ENCODE measurements at places on chromosomes 6 and 20.
A peak's percentile ranks its signal among the peaks of the same experiment; 100 is the strongest.

- DNase-seq: no peak
Measured at GRCh38 chr6:156942266-156942665, 165.1 kb downstream of the ARID1B start.

- no peak for DNase-seq
Measured at GRCh38 chr20:19602675-19603375, 155.2 kb upstream of the RIN2 start.

DNA sequence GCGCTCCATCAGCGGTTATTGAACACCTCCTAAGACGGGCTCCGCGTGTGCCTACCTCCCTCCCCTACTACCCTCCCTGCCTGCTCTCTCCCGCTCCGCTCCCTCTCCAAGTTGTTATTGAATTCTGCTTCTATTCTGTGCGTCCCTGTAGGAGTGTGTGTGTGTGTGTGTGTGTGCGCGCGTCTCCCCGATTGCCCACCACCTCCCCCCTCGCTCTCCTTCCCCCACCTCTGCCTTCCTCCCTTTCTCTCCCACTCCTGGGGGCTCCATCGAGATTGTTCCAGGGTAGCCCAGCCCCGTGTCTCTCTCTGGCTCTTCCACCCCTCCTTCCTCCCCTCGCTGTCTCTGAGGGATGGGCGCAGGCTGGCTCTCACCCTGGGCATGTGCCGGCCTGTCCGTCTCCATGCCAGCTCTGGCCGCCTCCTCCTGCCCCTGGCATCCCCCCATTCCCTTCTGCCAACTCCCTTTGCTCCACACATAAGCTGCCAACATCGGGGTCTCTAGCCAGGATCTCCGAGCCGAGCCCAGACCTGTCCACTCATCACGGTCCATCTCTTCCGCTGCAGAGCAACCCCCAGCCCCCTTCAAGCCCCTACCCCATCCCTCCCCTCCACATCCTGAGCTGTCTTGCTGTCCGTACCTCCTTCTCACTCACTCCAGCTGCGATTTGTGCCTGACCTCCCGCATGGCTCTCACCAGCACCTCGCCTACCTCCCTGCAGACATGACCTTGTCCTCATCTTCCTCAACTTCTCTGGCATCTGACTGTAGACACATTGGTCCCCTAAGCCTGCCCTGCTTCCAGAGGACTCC is 68.5 kb downstream of the SRC start:
- DNase-seq: no peak

DNA sequence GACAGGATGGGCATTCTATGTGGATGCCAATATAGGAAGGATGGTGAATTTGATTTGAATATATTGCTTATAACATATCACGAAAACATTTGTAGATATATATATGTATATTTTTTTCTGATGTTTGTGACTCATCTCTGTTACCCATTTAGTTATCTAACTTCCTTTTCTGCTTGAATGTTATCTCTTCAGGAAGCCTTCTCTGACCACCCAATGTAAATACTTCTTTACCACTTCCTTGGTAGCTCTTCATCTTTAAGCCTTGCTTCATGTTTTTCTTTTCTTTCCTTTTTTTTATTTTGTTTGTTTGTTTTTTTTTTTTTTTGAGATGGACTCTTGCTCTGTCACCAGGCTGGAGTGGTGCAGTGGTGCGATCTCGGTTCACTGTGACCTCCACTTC is 260.5 kb upstream of the EPHA7 start:
- DNase-seq: no peak

GRCh38 chr6:84625506-84625905 is 138.9 kb downstream of the TBX18 start:
- DNase-seq: no peak

GRCh38 chr6:138287144-138287955 is 69.1 kb upstream of the PBOV1 start:
- peak; percentile 41 for DNase-seq

- no peak for DNase-seq
Measured at GRCh38 chr20:19449051-19449450, 236.6 kb downstream of the SLC24A3 start.

GRCh38 chr6:118309337-118310093 is 238.6 kb upstream of the PLN start:
- no peak for DNase-seq

DNA sequence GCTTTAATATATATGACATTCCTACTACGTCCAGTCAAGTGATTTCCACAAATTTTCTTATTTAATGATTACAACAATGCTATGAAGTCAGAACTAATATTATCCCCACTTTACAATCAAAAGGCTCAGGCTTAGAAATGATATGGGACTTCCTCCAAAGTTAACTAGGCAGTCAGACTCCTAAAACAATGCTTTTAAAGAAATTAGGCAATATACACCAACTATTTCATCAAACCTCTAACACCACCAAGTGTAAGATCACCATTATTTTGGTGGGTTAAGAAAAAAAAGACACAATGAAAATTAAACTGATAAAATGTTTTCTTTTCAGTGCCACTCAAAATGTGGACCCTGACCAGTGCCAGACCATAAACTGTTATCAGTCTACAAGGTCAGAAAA is 256.1 kb upstream of the RUNX2 start:
- DNase-seq: no peak

DNA sequence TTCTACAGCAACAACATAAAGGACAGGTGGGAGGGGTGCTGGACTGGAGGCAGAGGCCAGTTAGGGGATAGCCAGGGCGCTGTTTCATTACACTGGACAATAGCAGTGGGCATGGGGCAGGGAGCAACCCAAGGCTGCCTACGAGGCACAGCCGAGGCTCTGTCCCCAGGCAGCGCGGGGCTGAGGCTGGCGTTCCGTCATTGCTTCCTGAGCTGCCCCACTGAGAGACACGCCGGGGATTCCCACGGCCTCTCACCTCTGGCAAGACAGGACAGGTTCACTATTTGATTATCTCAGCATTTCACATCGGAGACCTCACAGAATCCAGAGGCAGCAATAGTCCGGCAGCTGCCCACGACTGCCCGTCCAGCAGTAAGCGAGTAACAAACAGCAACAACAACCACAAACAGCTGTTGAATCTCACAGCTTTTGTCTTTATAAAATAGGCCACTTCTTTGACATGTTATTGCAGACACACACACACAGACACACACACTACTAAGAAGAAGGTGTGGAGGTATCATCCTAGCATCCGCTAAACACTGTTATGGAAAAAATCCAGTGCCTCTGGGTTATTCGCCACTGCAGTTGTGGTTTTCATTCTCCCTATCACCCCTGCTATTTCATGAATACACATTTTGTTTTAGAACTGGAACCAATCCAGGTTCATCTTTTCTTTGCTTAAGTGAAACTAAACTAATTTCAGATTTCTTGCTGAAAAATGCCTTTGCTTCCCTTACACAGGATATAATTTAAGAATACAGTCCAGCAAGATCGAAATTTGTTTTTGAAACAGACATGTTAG is 19.5 kb downstream of the KIF25 start:
- no peak for DNase-seq

GRCh38 chr20:44115762-44116644 is 71.0 kb downstream of the JPH2 start:
- DNase-seq: no peak

- peak; percentile 2 for DNase-seq
Measured at GRCh38 chr6:44367681-44368080, 19.8 kb upstream of the CDC5L start.

GRCh38 chr6:112037783-112038216 is 16.1 kb upstream of the CCN6 start:
- no peak for DNase-seq

DNA sequence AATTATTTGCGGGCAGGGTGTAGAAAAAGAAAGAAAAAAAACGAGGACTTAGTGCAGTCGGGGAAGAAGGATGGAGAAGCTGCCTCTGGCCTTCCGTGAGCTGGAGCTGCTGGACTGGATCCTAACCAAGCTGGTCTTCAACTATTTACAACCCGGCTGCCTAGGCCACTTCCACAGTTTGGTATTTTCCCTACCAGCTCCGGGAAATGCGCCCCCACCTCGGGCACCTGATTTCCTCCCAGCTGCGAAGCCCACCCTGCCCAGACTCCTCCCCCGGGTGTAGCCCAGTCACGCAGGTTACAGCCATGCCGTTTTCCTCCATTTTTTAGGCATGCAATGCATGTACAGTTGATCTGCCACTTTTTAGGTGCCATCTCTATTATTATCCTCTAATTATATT is 21.2 kb downstream of the THEMIS start:
- peak; percentile 66 for DNase-seq

DNA sequence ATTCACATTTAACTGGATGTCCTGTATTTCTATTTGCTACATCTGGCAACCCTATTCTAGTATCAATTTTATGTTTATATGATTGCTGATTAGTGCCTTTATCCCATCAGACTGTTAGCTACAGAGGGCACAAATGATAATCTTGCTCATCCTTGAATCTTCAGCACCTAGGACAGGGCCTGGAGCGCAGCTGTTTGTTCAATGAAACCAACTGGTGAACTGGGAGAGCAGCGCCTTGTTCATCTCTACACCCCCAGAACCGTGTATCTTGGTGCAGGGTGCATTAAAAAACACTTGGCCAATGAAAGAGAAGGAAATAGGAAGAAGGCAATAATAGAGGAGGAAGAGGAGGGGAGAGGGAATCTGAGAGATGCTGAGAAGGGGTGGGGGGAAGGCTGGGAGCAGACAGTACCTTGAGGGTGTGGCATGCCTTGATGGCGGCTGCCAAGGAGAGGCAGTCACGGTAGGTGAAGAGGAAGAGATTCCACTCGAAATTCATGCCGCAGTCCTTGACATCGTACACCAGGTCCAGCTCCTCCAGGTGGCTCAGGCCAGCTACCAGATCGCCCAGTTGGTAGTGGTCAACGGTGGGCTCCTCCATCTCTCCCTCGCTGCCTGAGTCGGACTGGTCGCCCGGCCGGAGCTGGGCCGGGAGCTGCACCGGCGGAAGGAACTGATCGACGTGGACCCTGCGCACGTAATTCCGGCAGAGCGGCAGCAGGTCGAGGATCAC is 15.5 kb downstream of the TMEM151B start:
- DNase-seq: no peak

DNA sequence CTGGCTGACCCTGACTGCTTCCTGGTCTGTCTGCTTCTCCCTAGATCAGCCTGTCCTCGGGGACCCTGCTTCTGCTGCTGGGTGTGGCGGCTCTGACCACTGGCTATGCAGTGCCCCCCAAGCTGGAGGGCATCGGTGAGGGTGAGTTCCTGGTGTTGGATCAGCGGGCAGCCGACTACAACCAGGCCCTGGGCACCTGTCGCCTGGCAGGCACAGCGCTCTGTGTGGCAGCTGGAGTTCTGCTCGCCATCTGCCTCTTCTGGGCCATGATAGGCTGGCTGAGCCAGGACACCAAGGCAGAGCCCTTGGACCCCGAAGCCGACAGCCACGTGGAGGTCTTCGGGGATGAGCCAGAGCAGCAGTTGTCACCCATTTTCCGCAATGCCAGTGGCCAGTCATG is 6.3 kb downstream of the NRSN2 start:
- no peak for DNase-seq

DNA sequence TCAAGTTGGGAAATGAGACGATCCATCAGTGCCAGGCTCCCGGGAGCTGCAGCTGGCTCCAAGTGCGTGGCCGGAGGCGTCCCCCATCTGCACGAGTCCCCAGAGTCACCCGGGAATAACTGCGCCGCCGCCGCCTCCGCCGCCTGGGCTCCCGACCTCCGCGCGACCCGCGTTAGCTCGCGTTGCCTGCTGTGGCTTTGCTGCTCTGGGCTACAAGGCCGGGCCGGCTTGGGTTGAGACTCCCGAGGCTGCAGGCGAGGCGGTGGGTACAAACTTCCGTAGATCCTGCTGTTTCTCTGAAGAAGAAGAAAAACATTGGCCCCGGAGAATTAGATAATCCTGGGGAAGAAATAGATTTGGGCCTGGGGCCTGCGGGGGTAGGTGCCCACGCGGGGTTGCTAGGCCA is 7.4 kb upstream of the LAMP5 start:
- no peak for DNase-seq

- DNase-seq: peak; percentile 12
Measured at GRCh38 chr20:7375905-7376304, 564.4 kb downstream of the HAO1 start.

GRCh38 chr6:40819182-40819834 is 219.7 kb downstream of the UNC5CL start:
- DNase-seq: no peak

DNA sequence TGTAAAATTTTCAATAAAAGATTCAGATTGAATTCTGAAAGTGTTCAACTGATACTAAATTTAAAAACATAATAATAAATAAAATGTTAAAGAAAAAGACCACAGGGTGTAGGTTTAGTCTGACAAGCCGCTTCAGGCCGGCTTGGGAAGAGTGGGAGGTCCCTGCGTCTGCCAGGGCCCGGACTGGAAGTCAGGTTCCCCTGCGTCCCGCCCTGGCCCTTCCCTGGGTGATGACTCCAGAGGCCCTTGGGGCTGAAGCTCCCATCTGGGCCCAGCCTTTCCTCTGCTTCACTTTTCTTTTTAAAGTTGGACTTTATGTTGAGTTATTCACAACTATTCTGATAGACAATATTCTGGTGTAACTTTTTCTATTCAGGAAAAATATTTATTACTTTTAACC is 93.3 kb downstream of the SMOC2 start:
- DNase-seq: no peak

GRCh38 chr20:40192529-40192928 is 496.5 kb downstream of the MAFB start:
- DNase-seq: no peak

DNA sequence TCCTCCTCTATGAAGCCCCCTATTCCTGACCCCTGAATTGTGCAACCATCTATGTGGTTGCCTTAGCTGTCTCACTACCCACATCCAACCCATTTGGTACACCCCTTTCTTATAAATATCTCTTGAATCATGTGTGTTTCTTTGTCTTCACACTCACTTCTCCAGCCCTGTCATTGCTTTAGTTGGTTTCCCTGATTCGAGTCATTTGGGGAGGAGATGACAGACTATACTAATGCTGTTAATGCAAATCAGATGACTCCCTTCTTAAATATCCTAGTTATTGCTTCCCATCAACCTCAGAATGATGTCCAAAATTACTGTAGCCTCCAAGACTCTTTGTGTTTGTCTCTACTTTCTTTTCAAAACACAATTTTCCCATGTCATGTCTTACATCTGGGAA is 23.0 kb downstream of the SLC35D3 start:
- DNase-seq: no peak

DNA sequence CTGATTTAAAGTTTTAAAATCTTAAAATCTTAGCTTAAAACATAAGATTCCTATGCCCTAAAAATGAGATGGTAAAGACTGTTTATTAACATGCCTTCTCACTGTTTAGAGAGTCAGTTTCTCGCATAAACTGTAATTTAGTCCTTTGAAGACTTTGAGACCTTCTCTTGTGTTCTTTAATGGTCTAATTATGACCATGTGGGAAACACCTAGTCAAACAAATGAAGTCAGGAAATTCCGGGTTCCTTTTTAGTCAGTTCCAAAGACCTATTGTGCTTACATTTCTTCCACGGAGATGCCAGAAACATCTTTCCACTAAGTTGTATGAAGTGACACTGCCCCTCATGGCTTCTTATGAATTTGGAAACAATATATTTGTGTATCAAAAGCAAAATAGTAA is 64.2 kb upstream of the KIF25 start:
- no peak for DNase-seq

Data from activated CD4-positive, alpha-beta T cell treated with anti-CD3 and anti-CD28 coated beads, Interleukin-2, amount 50 U/mL, for 16 hours (primary cell).